ENCODE measurements at places on chromosomes 16 and 17. TPM values are rescaled to one million over a fixed set of nuclear protein-coding genes. Genes with fewer than 3 reads are reported as not detected.

SLC13A2 gene
- polyA plus RNA-seq: 0.18 TPM

HSPB9 gene
- polyA plus RNA-seq: 0.41 TPM

BAIAP3 gene
- polyA plus RNA-seq: 3.1 TPM

SPNS2 gene
- 23.5 TPM for polyA plus RNA-seq

ZNF213 gene
- 11.0 TPM for polyA plus RNA-seq

IRX6 gene
- polyA plus RNA-seq: 14.4 TPM

EPX gene
- 0.97 TPM for polyA plus RNA-seq

EZH1 gene
- 51.7 TPM for polyA plus RNA-seq

CLEC19A gene
- 0.11 TPM for polyA plus RNA-seq

CORO6 gene
- 5.7 TPM for polyA plus RNA-seq

RNF222 gene
- 0.05 TPM for polyA plus RNA-seq

KIF2B gene
- not detected for polyA plus RNA-seq

ITGB3 gene
- 7.6 TPM for polyA plus RNA-seq

- no peak for DNase-seq
These were observed 43.8 kb upstream of the SMPD3 start for GRCh38 chr16:68492151-68492542.

- DNase-seq: no peak
These were observed 14.1 kb downstream of the CCL4 start for GRCh38 chr17:36117505-36118382.

- peak; percentile 84 for DNase-seq
These were observed 6.4 kb upstream of the SOCS3 start for GRCh38 chr17:78366109-78366848.

DNA sequence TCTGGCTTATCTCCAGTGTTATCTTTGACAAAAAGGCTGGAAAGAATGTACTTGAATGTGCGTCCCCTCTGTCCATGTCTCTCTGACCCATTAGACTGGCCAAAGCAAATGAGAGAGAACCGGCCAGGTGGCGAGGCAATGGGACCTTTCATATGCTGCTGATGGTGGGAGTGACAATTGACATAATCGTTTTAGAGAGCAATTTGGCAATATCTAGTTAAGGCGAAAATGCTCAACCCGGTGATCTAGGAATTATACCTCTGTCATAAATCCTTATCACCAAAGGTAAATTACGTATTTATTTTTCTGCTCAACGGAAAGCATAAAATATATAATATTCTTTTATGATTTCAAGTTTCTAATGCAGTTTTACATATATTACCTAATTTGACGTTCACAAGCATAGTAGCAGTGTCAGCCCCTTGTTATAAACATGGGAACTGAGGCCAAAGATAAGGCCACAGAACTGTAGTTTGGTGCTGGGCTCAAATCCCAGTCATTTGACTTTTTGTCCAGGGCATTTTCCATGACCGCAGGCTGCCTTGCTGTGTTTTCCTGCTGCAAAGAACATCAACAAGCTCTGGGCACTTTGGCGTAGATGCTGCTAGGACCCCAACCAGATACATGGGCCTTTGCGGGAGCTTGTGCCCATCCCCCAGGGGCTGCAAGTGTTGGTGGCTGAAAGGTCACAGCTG, 14.7 kb upstream of the SDK2 start:
- no peak for DNase-seq

DNA sequence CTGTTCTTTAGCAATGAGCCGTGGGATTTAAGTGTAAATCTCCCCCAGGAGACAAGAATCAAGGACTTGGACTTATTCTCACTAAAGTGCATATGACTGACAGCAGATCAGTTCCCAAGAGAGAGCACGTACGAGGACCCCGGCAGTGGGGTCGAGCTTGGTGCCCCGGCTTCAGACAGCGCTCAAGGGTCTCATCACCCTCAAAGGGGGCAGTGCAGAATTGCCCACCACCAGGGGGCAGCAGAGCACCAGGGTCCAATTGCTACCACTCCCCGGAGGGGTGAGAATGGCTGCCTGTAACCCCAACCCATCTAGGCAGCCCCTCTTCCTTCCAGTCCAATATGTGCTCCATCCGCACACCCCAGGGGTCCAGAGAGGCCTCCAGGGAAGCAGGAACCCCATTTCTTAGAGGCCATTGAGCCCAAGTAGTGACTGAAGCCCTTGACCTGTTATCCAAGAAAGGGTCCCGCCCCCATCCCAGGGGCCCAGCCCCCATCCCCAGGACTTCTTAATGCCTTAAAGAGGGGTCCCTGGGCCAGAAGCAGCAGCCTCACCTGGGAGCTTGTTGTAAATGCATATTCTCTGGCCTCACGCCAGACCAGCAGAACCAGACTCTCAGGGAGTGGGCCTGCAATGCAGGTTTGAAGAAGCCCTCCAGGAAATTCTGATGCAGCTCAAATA, 86.1 kb downstream of the ZDHHC7 start:
- no peak for DNase-seq

DNA sequence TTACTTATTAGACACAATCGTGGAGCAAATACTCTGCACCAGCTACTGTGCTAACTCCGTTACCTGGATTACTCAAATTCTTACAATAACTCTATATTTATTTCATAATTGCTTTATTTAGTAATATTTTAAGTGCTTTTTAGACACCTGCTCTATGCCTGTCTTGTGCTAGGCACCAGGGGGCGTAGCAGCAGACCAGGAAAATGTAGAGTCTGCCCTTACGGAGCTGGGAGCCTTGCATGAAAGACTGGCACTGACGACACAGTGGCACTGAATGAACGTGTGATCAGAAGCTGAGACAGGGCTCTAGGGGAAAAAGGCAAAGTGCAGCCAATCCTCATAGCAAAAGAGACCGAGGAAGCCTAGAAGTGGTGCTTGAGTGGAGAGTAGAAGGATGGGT, 486.5 kb downstream of the CDH13 start:
- no peak for DNase-seq

- DNase-seq: no peak
These were observed 46.5 kb upstream of the GINS3 start for GRCh38 chr16:58345574-58346354.

- peak; percentile 31 for DNase-seq
These were observed 65.7 kb upstream of the LRRC37A3 start for GRCh38 chr17:64984851-64985521.

- no peak for DNase-seq
These were observed 129.1 kb upstream of the HS3ST2 start for GRCh38 chr16:22684574-22685458.

- DNase-seq: no peak
These were observed 205.4 kb upstream of the KCNJ16 start for GRCh38 chr17:69869667-69870066.

DNA sequence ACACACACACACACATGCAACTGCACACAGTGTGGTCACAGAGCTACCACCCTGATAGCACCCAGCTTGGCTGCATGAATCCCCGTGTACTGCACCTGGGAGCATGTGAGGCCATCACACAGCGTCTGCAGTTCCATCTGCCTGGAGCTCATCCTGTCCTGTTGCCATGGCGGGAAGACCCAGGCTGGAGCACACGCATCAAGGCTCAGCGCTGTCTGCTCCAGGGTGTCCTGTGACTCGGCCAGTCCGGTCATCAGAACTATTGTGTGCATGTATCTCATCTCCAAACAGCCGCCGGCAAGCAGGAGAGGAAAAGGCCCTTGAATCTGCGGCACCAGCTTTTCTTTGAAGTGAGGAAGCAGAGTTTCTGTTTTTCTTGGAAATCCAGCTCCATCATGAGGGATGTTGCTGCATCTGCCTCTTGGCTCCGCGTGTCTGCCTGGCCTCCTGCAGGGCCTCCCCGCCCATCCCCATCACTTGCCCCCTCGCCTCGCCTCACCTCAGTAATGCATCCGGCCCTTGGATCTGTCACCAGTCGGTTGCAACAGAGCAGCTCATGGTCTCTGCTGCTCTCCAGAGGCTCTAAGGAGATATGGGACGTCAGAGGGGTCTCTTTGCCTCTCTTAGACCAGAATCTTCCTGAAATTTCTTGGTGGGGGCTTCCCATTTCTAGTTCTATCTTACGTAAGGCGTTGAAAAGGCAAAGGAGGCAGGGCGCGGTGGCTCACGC, 23.7 kb downstream of the CACNG4 start:
- DNase-seq: no peak

- DNase-seq: no peak
These were observed 367.8 kb upstream of the SOX9 start for GRCh38 chr17:71753070-71753469.

DNA sequence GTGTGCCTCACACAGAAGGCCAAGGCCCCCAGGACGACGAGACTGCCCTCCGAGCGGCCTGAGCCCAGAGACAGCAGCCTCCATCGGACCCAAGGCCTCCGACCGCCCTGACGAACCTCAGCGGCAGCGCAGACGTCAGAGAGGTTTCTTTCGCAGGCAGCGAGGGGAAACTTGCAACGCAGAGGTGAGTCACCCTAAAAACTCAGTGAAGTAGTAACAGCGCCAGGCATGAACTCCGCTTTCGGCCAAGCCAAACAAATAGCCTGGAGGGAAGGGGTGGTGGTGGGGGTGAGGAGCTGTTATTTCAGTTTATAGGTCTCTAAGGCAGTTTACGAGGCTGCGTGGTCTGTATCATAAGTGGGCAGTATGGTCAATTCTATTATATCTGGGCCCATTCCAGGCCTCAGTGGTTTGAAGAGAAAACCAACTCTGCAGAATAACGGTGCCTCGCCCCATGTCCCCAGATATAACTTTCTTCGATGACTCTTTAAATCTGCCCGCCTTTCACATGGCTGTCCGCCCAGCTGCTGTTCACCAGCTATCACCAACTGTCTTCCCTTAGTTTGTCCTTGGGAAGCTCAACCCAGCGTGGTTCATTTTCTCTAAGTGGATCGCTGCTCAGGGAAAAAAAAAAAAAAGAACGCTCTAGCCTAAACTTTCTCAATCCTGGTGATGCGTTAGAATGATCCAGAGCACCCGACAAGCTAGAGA, 43.5 kb upstream of the FOXF1 start:
- DNase-seq: no peak

DNA sequence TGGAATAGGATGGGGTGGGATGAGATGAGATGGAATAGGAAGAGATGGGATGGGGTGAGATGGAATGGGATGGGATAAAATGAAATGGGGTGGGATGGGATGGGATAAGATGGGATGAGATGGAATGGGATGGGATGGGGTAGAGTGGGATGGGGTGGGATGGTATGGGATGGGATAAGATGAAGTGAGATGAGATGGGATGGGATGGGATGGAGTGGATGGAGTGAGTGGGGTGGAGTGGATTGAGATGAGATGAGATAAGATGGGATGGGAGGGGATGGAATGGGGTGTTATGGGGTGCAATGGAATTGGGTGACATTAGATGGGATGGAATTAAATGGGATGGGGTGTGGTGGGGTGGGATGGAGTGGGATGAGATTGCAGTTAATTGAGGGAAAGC, 279.2 kb upstream of the CDH5 start:
- DNase-seq: no peak

DNA sequence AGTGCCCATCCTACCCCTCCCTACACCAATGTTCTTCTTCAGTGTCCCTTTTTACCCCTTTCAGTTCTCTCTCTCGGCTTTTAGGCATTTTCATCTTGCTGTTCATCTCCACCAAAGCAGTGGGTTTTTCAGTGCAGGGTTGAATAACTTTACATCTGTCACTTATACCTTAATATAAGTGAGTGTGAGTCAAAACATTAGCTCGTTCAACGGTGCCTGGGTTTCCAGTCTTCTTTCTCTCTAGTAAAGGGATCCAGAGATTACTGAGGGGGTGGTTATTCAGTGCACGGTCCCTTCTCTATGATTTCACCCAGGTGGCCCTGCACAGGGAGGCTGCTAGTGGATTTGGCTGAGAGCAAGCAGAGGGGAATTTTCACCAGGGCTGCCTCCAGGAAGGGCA, 210.6 kb upstream of the CDH5 start:
- no peak for DNase-seq

GRCh38 chr16:22355487-22355908, 18.9 kb downstream of the CDR2 start:
- no peak for DNase-seq

DNA sequence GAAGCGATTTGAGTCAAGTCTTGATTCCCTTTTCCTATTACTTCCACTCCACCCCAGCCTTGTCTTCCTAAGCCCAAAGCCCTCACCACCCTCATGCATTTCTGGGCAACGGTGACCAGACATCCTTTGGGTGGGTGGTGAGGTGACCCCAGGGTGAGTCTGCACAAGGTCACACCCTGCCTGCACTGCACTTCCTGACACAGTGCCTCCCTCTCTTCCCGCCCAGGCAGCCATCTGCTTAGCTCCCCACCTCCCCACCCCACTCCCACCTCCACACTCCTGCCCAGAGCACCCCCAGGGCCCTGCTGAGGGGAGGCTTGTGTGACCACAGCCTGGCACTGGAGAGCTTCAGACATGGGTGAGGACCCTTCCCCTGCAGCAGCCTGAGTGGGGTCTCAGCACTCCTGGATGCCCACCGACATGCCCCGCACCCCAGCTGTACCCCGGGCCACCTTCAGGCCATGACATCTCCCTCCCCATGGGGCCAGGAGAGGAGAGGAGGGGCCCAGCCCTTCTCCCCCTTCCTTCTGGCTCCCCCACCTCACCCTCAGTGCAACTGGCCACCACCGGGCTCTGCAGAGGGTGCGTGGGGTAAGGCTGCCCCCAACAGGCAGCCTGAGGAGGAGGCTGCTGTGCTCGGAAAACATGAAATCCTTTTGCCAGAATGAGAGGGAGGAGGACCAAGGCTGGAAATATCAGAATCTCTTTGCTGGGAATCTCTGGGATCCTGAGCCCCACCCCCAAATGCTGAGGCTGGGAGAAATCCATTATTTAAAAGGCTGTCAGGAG, 68.6 kb downstream of the CCT6B start:
- no peak for DNase-seq

DNA sequence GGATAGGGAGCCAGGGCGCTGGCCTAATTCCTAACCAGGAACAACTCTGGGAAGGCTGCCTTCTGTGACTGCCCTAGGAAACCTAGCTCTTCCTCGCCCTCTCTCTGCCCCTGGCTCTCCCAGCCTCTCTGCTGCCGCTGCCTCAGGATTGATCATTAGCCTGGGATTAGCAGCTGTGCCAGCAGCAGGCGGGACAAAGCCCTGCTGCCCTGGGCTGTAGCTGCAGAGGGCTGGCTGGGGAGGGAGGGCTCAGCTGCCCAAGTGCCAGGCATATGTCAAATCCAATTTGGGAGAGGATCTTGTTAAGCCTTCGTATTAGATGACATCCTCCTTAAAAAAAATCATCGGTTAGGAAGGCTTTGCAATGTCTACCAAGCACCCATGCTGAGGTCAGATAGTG, 144.8 kb upstream of the CCL2 start:
- DNase-seq: peak; percentile 5
